Regular cardiac myocyte (primary cell): ENCODE measurements at places on chromosomes 1 and 21. TPM values are rescaled to one million over a fixed set of nuclear protein-coding genes. Genes with fewer than 3 reads are reported as not detected.

ELAPOR1 gene
- total RNA-seq: under 0.01 and 0.28 TPM in 2 replicates

CLDN17 gene
- not detected in 2 replicates for total RNA-seq

EPHX1 gene
- 14.8 and 23.7 TPM in 2 replicates for total RNA-seq

TMEM269 gene
- under 0.01 TPM in 1 of 2 replicates, not detected in the other for total RNA-seq
